Fibroblast of pulmonary artery (primary cell): ENCODE measurements at places on chromosomes 7 and 10.

DNA sequence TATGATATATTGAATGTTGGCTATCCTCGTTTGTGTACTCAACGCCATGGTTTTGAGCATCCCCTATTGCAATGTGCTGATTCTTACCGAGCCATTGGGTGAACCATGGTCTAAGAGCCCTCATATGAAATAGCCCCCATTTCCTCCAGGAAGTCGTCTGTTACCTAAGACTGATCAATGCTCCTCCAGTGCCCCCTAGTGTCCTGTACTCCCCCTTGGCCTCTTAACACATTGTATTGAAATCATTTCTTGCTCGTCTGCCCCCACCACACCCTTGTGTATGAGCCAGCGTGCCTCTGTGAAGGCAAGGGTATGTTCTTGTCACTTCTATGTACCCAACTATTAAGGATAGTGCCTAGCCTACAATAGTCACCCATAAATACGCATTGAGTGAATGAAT, 11.2 kb upstream of the SLC35B4 start:
- peak; percentile 47 for DNase-seq

- peak; percentile 61 for DNase-seq
Observed at GRCh38 chr10:119252051-119252465, 44.7 kb downstream of the GRK5 start.

DNA sequence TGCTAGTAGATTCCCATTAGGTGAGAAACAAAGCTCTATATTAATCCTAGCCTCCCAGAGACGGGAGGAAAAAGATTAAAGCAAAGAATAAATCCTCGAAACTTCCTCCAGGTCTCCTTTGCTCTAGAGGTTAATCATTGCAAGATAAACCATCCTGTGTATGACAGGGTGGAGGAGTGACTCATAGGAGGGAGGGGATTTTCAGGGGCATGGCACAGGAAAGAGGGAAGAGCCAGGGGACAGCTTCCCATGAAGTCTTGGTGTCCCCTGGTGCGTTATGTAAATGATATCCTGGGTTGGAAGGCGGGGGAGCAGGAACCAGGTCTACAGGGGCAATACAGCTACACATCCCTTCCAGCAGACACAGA, 780 bp downstream of the CYP3A5 start:
- peak; percentile 5 for DNase-seq

GRCh38 chr10:69780077-69780476, 21.6 kb upstream of the COL13A1 start:
- DNase-seq = no peak

- peak; percentile 13 for DNase-seq
Observed at GRCh38 chr10:29189256-29189655, 99.6 kb upstream of the LYZL1 start.

GRCh38 chr7:134640842-134641715, 5.6 kb upstream of the BPGM start:
- no peak for DNase-seq
